GM12878 (cell line): ENCODE measurements at places on chromosomes 3 and 15.

GRCh38 chr15:71010997-71011396 lies 104.3 kb upstream of the THSD4 start:
- DNase-seq: no peak

- no peak for DNase-seq
Observed at GRCh38 chr3:52132041-52132440, 22.2 kb downstream of the POC1A start.

DNA sequence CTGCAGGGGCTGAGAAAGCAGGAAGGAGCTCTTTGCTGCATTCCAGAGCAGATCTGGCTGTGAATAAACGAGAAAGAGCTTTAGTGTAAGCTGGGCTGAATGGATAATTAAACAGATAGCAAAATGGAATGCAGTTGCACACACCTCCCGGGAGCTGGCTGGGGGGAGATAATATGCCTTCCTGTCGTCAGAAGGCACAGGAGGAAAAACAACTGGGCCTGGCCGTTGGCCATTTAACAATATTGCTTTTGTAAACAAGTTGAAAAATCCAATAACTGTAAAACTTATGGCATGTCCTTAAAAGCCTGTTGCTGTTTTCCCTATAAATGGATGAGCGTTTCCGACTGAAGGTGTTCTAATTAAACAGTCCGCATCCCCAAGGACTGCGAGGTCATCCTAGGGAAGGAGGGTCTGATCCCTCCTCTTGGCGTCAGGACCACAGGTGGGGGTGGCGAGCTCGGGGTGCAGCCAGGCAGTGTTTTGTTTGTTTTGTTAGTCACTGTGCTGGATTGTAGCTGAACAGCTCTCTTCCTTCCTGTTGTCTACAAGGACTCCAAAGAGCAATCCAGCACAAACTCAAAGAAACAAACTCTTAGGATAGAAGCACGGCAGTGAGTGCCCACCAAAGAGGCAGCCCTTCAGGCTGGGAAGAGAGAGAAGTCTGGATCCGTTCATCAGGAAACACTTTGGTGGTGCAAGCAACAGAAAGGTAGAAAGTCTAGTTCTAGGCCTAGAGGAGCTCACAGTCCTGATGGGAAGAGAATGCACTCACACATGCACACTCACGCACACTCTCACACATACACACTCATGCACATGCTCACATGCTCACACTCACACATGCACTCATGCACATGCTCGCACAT lies 133.4 kb upstream of the SMAD3 start:
- DNase-seq: no peak

DNA sequence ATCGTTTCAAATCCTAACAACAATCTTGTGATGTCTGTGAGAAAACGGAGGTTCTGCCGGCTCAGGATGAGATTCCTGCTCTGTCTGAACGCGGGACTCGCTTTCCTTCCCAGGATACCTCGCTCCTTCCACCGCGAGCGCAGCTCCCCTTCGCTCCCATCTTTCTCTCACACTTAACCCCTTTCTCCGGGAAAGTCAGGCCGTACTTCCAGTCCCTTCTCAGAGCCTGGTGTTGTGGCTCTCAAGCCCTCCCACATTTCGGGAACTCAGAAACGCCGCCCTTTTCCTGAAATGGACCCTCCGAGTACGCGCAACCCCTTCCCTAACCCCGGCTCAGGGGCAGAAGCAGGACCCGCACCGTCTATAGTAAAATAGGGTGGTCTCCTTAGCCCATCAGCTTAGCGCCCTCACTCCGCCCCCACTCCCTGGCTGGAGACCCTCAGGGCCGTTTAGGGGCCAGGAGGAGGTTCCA lies 378 bp upstream of the FEM1B start:
- DNase-seq: no peak

DNA sequence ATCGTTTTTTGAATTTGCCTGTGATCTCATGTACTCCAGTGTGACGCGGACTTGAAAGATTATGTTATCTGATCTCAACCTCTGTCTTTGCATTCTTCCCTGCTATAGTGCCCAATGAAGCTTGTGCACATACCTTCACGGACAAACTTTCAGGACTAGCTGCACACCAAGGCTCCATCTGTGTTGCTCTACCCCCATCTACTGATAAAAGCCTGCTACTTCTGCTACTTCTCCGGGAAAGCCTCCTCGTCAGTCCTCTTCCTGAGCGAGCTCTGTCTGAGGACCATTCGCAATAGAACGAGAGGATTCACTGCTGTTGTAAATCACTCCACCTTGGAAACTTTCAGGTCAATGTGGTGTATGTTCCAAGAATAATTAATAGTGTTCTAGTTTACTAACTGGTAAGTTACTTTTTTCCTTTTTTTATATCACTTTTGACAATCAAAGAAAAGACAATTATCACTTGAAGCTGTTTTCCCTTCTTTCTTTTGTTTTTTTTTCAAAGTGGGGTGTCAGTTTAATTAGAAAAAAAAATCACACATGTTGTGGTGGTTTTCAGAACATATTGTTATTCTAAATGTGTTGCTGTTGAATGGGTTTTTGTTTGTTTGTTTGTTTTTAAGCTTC lies 217.6 kb downstream of the ARRDC4 start:
- DNase-seq: no peak
